Activated T-helper 9 cell treated with anti-CD3 and anti-CD28 coated beads, Interleukin-2, amount 50 U/mL, for 16 hours (primary cell): ENCODE measurements at places on chromosomes 7 and 10.

- peak; percentile 43 for DNase-seq
Measured at GRCh38 chr10:7408291-7409044, 2.4 kb downstream of the SFMBT2 start.

DNA sequence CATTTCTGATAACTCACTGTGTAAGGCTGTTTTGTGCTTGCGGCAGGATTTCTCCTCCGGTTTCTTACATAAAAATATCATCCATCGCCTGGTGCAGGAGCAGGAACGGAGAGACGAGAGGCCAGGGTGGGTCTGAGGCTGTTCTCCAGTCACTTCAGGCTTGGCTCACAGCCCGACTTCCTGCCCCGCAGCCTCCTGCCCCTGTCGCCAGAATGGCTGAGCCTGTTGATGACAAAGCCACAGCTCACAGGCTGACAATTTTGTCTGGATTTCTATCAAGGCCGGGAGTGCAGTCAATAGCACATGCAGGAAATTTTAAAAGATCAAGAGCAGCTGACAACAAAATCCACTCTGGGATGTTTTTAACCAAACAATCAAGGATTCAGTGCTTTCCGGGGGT, 229.7 kb upstream of the ZNF32 start:
- no peak for DNase-seq

GRCh38 chr7:139341776-139342226, 664 bp downstream of the FMC1 start:
- DNase-seq: no peak

GRCh38 chr10:49365675-49366415, 30.0 kb downstream of the DRGX start:
- no peak for DNase-seq

- DNase-seq: no peak
Measured at GRCh38 chr7:1943933-1944618, 274.0 kb downstream of the ELFN1 start.

DNA sequence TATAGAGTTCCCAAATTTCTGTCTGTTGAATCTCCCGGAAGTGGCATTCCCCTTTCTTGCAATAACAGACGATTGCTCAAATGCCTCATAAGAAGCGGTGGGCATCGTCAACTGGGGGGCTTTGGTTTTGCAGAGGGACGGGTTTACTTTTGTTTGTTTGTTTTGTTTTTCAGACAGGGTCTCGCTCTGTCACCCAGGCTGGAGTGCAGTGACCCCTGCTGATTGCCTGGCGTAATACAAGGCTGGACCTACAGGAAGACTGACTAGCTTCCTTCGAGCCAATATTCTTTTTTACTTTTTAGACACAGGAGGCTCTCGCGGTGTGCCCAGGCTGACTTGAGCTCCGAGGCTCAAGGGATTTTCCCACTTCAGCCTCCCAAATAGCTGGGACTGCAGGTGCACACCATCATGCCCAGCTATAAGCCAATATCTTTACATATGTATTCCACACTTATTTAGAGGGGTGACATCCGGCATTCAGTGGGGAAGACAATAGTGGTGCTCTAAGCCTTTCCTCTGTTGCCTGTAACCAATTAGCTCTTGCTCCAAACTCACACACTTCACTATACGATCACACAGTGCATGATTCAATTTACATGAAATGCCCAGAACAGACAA, 58.1 kb downstream of the FHIP2A start:
- peak; percentile 5 for DNase-seq

- DNase-seq: no peak
Measured at GRCh38 chr7:102891693-102892261, 21.0 kb upstream of the LRRC17 start.

GRCh38 chr7:16563281-16564022, 36.8 kb downstream of the LRRC72 start:
- DNase-seq: no peak

DNA sequence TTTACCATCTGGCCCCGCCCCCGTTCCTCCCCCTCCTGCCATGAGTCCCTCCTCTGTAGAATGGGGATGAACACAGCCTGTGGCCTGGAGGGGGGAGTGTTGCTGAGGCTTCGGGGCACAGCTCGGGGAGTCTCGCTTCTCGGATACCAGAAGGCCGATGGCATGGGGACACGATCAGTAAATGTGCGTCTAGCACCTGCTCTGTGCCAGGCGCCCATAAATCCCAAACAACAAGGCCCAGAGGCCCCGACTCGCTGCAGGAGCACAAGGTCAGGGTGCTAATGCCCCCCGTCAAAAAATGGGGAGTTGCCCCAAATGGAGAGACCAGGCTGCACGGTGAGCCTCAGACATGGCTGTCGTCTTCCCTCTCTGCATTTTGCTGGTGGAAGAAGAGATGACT, 40.7 kb downstream of the JAKMIP3 start:
- DNase-seq: no peak

DNA sequence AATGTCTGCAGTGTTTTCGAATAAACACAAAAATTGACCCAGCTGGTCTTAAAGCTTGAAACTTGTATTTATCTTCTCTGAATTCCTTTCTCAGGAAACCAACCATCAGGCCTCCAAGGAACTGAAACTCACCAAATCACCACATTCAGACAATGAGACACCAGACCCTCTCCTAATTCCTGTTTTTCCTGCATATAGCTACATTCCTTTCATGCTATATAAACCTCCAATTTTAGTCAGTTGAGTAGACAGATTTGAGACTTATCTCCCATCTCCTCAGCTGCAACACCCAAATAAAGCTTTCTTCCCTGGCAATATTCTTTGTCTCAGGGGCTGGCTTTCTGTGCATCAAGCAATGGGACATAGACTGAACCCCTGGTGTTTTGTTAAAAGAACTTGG, 317.0 kb downstream of the CACNA2D1 start:
- no peak for DNase-seq

DNA sequence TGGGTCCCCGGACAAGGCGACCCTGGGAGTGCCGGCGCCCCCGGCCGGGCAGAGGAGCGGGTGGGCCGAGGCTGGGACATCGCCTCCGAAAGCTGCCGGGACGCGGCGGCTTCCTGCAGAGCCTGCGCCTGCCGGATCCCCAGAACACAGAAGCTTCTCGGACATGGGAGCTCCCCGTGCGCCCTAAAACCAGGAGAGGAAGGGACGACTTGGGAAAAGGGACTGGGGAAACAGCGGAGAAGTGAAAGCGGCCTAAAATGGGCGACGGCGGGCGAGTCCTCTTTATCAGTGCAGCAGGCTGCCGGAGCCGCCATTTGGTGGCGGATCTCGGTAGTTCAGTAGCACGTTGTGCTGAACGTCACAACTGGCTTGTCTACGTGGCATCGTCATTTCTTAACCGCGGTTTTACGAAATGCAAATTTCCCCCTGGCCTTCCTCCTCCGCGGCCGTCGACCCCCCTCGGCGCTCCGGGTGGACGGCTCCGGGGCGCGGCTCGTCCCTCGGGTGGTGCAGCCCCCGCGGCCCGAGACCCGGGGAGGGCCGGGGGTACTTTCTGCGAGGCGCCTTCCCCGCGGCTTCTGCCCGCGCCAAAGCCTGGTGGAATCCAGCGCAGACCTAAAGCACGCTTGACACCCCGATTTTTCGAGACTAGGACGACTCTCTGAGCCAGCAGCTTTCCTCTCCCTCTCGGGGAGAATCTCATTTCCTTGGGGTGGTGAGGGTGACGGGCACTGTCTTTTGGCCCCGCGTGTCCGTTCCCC, 9.9 kb upstream of the SPAG6 start:
- peak; percentile 50 for DNase-seq

DNA sequence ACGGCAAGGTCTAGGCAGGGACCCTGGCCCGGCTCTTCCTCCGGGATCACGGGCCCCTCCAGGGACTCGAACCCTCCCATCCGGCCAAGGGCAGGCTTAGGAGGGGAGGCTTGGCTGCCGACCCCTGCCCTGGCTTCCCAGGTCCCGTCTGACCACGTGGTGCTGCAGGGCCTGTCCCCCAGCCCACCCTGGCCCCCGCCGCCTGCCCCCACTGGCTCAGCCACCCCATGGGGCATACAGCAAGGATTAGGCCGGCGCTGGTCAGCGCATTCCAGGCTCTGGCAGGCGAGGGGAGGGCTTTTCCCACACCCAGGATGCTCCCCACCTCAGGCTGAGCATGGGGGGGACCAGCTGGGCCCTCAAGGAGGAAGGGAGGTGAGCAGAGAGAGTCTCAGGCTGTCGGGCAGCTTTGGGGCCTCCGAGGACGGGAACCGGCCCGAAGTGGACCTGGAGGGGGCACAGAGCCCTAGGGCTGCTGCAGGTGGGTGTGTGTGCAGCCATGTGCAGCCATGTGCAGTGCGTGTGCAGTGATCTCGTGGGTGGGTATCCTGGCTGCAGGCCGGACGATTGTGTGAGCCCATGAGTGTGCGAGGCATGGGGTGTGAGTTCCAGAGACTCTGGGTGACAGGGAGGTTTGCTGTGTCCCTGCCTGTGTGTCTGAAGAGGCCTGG, 713 bp upstream of the GRIFIN start:
- DNase-seq: no peak

- no peak for DNase-seq
Measured at GRCh38 chr10:74207691-74208480, 56.9 kb downstream of the ADK start.

DNA sequence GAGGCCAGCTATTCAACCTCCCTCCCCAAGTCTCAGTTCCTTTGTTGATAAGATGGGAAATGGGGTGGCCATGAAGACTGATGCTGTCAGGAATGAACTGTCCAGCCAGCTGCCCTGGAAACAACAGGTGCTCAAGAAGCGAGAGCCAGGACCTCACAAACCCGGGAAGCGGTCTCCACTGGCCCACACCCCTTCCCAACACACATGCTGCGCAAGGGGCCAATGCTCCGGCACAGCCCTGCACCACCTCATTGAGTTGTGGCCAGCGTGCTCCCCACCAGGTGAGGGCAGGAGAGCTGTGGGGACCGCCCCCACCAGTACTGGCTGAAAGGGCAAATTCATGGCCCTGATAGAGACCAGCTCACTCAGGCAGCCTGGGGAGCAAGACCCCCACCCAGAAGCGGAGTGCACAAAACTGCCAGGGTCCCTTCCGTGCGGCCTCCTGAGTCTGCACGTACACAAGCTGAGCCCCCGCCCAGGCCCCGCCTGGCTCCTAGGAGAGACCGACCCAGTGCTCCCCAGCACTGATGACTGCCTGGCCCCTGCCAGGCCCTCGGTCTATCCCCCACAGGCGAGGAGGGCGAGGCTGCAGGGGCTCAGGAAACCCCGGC, 216.6 kb downstream of the MAD1L1 start:
- DNase-seq: no peak

DNA sequence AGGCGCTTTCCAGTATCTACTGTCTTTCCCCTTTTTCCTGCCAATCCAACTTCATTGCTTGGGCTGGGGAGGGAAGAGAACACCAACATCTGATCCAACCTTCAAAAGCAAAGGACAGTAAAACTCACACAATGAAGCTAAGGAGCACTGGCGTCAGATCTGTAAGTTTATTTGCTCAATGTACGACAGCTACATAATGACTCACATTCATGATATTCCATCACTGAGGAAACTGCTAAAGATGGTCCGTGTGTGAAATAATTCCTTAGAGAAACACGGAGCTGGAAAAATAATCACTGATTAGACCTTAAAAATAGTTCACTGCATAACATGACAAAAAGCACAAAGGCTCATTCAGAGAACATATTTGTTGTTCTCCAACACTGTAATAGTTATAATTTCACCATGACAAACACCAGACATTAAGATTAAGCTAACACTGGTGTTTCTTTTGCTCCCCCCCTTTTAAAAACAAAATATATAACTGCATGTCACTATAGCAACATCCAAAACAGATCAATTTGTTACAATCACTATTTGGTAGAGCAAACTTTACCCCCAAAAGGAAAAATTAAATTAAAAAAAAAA, 24.3 kb downstream of the HSPB1 start:
- DNase-seq: no peak

DNA sequence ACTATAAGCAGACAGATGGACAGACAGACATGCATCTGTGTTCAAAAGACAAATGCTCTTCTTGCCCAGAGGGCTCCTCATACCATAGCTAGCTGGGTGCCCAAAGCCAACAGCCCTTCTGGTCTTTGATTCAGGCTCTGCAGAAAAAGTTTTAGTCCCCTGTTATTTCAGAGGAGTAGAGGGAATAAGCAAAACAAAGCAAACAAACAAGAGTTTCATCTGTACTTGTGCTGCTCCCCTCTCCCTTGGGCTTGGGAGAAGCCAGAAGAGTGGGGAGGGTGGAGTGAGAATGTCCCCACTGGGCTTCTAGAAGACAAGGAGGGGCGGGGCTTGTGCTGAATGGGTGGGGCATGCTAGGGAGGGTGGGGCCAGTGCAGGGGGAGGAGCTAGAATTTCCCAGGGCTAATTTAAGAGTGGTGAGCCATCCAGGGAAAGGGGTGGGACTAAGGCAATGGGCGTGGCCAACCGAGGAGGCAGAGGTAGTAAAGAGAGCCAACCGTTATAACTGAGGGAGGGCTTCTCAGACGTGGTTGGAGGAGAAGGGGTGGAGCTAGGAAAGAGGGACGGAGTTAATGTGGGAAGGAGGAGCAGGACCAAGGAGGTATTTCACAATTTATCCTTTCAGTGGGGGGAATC, 101.2 kb upstream of the MGMT start:
- DNase-seq: no peak

DNA sequence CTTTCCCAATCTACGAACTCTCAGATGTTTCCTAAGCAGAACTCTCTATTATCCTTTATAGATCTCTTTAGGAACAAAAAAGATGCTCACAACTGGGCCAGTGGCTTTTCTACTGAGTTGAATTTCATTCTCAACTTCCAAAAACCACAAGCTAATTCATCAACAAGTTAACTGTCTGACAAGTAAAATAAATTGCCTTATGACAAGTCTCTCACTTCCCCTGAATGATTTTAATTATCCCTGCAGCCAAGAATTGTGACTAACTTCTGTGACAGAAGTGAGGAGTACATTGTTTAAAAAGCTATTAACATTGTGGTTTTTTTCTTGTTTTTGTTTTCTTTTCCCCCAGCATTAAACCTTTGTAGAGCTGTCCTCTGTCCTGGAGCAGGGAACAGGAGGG, 343.1 kb downstream of the HPSE2 start:
- DNase-seq: no peak

- peak; percentile 67 for DNase-seq
Measured at GRCh38 chr7:139043823-139044812, 8.3 kb upstream of the ZC3HAV1L start.

DNA sequence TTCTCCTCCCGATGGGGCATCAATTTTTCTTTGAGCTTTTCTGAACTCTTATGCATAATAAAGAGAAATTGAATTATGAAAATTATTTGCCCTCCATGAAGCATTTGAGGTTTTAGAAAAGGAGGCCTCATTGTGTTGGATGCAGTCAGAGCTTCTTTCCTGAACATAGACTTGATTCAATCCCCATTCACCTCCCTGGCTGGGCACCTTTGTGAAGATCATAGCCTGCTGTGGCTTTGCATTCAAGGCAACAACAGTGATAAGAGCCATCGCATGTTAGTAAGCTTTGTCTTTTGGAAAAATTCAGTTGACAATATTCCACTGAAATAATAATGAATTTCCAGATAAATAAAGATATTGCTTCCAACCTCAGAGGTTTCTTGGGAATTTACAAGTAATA, 87.1 kb downstream of the TRIL start:
- DNase-seq: no peak

GRCh38 chr7:55485501-55486191, 86.7 kb downstream of the VOPP1 start:
- DNase-seq: no peak

GRCh38 chr7:1956611-1957470, 275.9 kb downstream of the MAD1L1 start:
- no peak for DNase-seq

- DNase-seq: no peak
Measured at GRCh38 chr10:61343796-61344195, 109.4 kb downstream of the TMEM26 start.

GRCh38 chr7:132380059-132380458, 196.2 kb downstream of the PLXNA4 start:
- no peak for DNase-seq
